MCF 10A (cell line): ENCODE measurements at places on chromosomes 1 and 21. TPM values are rescaled to one million over a fixed set of nuclear protein-coding genes. Genes with fewer than 3 reads are reported as not detected.

The NGF gene
- total RNA-seq: 1.1 and 3.2 TPM in 2 replicates

GRCh38 chr1:14495381-14495780 lies 103.1 kb upstream of the KAZN start:
- H3K27ac ChIP-seq: no peak overlapping the region
- no peak for DNase-seq
- H3K4me3 ChIP-seq: no peak overlapping the region

GRCh38 chr1:184669391-184669790 lies 85.3 kb downstream of the EDEM3 start:
- no peak overlapping the region for H3K27ac ChIP-seq
- peaks cover under 1% of the 10 kb centered on the region for H3K4me1 ChIP-seq
- no peak for DNase-seq
- H3K4me3 ChIP-seq: no peak overlapping the region
- no peaks in the 10 kb centered on the region for H3K27me3 ChIP-seq
- H3K36me3 ChIP-seq: no peaks in the 10 kb centered on the region

DNA sequence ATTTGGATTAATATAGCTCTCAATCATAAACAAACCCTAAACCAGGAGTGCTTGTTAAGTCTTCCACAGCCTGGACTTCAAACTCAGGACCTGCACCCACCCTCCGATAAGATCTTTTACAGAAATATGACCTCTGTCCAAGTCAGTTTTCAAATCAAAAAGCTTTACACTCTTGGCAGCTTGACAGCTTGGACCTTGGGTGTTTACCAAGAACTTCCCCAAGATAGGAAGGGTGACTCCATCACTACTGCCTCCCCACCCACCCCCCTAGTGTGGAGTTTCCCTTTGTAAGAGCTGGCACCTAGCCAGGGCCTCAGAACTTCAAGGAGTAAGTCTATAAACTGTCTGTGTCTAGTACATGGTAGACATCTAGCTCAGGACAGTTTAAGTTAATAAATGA lies 9.6 kb downstream of the BCAR3 start:
- peak overlapping the region; percentile 42 for H3K27ac ChIP-seq
- H3K36me3 ChIP-seq: peaks cover 75% of the 10 kb centered on the region
- H3K4me3 ChIP-seq: no peak overlapping the region
- H3K4me1 ChIP-seq: peaks cover 63% of the 10 kb centered on the region
- DNase-seq: peak; percentile 89

DNA sequence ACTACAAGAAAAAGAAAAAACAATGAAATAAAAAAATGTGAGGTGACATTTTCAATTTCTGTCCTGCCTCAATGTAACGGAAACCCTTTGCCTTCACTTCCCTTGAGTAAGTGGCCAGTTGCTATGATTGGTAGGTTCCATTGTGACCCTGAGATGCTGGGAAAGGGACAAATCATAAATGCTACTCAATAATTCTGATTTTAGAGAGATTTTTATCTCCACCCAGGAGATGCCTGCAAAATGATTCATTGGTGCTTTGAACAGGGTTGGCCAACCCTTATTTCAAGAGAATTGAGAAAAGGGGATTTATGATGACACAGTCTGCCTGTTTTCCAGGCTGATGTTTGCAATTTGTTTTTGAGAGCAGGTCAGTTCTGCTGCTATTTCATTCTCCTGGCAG lies 22.5 kb downstream of the XCL1 start:
- no peaks in the 10 kb centered on the region for H3K27me3 ChIP-seq
- peaks cover 7% of the 10 kb centered on the region for H3K4me1 ChIP-seq
- no peak for DNase-seq
- H3K27ac ChIP-seq: no peak overlapping the region
- H3K36me3 ChIP-seq: no peaks in the 10 kb centered on the region

The VAV3 gene
- total RNA-seq: 2.0 and 3.0 TPM in 2 replicates

DNA sequence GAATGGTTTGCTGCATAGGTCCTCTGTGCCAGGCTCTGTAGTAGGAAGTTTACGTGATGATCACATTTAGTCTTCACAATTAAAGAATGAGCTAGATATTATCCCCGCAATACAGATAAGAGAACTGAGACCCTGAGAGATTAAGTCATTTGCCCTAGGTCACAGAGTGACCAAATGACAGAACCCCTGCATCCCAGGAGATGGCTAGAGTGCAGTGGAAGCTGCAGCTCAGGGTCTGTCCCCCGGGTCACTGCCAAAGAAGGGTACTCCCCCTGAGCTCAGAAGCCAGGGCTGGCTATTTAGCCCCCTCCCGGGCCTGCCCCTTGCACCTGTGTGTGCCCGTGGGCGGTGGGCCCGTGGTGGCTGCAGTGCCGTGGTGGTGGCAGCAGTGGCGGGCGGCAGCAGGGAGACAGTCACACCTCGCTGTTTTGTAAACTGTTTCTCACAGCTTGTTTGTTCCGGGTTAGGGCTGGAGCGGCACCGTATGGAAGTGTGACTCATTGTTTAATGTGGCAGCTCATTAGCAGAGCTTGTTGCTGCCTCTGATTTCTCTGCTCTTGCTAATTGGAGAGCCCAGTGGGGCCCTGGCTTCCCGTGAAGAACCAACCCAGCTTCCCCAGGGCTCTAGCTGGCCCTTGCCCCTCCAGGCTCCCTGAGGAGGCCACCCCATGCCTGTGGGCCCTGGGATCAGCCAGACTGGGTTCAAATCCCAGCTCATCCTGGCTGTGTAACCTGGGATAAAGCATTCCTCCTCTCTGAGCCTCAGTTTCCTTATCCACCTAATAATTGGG lies 19.3 kb upstream of the FOXO6 start:
- no peaks in the 10 kb centered on the region for H3K36me3 ChIP-seq
- no peak overlapping the region for H3K4me3 ChIP-seq
- peak; percentile 62 for DNase-seq
- no peaks in the 10 kb centered on the region for H3K27me3 ChIP-seq

DNA sequence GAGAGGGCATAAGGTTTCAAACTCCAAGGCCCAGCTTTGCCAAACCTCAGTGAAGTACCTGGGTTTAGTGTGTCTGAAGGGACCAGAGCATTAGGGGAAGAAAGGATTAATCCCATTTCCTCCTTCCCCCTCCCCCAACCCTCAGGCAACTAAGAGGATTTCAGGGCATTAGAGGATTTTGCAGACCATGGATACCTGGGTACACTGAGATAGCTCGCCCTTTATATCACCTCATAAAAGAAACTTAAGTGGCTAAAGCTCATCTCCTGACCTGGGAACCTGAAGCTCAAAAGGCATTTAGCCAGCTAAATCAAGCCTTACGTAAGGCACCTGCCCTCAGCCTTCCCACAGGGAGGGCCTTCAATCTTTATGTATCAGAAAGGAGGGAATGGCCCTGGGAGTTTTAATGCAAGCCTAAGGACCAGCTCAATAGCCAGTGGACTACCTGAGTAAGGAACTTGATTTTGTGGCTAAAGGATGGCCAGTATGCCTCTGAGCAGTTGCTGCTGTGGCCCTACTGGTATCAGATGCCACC lies 26.4 kb upstream of the SMYD3 start:
- no peak overlapping the region for H3K27ac ChIP-seq
- no peak overlapping the region for H3K4me3 ChIP-seq
- H3K27me3 ChIP-seq: no peaks in the 10 kb centered on the region
- H3K4me1 ChIP-seq: peaks cover 10% of the 10 kb centered on the region

The CD84 gene
- not detected in 2 replicates for total RNA-seq

The RNF223 gene
- total RNA-seq: 0.30 and 0.37 TPM in 2 replicates
